SW 1271 (cell line): ENCODE measurements at places on chromosomes 2 and 18.

DNA sequence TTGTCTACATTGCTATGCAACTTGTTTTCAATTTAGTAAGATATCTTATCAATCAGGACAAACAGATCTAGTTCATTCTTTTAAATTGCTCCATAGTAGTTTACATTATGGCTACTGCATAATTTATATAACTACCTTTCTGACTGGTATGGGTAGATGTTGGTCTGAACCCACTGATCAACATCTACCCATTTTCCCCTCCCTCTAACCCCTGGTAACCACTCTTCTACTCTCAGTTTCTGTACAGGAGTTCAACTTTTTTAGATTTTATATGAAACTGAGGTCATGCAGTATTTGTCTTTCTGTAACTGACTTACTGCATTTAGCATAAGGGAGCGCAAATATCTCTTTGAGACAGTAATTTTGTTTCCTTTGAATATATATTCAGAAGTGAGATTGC, 73.2 kb downstream of the ITSN2 start:
- no peak for DNase-seq

GRCh38 chr2:3704692-3705091, 1.3 kb downstream of the DCDC2C start:
- DNase-seq = no peak

GRCh38 chr2:206790311-206790935, 25.0 kb downstream of the FASTKD2 start:
- DNase-seq = no peak

DNA sequence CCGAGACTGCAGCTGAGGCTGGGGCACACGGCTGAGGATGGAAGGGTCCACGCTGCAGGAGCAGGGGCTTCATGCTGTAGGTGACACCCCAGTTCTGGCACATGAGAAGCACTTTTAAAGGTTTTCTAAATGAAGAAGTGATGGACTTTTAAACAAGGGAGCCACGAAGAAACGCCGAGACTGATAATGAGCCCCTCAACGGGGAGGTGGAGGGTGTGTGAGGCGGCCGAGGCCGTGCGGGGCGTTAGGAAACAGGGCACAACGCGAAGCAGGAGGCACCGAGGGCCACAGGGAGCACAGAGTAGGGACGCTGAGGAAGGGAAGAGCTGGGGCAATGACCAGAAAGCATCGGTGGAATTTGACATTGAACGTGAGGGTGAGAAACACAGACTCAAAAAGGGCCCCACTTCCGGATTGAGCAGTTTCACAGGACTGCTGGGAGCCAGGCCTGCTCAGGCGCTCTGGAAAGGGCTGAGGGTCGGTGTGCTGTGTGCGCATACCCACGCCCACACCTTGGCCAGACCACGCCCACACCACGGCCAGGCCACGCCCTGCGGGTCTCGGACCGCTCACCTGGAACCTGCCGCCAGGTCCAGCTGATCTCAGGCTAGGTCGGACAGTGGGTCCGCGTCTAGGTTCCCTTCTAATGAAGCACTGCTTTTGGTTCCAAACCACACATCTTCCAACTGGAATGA, 115.7 kb downstream of the GYPC start:
- DNase-seq = no peak
